ENCODE measurements at places on chromosomes 2 and 18.

GRCh38 chr2:38190542-38191218, 114.7 kb upstream of the CYP1B1 start:
- no peak for DNase-seq

- DNase-seq: no peak
Measured at GRCh38 chr2:64440843-64441242, 13.1 kb upstream of the LGALSL start.

DNA sequence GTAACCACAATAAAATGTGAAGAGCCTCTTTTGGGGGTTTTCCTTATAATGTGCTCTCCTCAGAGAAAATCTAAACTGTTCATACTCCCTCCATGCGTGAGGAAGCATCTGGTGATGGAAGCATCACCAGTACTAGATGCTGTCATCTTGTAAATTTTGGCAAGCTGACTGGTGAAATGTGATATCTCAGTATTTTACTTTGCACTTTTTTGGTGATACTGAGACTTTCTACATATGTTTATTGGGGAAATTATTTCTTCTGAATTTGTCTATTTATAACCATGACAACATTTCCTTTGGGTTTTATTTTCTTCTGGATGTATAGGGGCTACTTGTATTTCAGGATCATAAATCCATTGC, 95.9 kb upstream of the DLGAP1 start:
- DNase-seq: no peak

DNA sequence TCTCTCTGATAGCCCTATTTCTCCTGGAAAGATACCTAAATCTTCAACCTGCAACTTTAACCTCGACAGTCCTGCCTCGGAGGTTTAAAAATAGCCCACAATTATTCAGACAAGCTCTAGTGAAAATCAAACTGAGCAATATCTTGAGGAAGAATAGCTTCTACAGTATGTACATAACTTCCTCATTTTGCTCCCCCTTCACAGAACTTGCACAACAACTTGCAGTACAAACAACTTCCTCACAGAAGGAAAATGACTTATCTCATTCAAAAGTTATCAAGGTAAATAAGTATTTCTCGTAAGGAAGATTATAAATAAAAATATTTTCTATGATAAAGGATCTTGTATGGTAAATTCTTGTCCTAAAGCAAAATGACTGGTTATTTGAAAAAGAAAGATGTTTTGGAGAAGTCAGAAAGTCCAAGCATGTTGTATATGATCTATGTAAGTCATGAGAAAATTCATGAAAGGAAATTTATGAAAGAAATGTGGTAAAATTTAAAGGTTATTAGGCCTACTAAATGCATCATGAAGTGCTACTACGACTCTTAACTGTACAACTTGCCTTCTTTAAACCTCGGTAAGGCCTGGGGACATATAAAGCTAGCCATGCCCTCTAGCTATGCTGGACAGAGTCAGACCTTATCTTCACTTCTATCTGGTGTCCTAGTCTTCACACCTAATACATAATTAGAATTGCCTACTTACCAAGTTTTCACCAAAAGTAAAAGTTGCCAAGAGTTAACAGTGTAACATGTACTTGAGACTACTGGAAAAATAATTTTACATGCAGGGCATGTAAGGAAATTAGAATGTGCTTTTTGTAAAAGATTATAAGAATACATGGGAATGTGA, 394.5 kb downstream of the DLGAP1 start:
- DNase-seq: no peak

DNA sequence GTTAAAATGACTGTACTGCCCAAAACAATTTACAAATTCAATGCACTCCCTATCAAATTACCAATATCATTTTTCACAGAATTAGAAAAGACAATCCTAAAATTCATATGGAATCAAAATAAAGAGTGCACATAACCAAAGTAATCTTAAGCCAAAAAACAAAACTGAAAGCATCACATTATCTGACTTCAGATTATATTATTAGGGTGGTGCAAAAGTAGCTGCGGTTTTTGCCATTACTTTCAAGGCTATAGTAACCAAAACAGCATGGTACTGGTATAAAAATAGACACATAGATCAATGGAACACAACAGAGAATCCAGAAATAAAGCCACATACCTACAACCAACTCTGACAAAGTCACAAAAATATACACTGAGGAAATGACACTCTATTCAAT, 396.6 kb downstream of the EIPR1 start:
- no peak for DNase-seq
